A172 (cell line): ENCODE measurements at places on chromosomes 7 and 10. TPM values are rescaled to one million over a fixed set of nuclear protein-coding genes. Genes with fewer than 3 reads are reported as not detected.

AKR1D1 gene
- total RNA-seq: not detected in 2 replicates

AKR1B1 gene
- 83.9 and 97.8 TPM in 2 replicates for total RNA-seq

LIPN gene
- total RNA-seq: not detected in 2 replicates

IFIT1 gene
- total RNA-seq: 21.2 and 22.9 TPM in 2 replicates

PNLIP gene
- not detected in 2 replicates for total RNA-seq

PLXDC2 gene
- total RNA-seq: 7.0 and 21.8 TPM in 2 replicates

HMX3 gene
- not detected in 2 replicates for total RNA-seq

COL17A1 gene
- total RNA-seq: 0.79 and 2.4 TPM in 2 replicates

SPDYE9 gene
- not detected in 2 replicates for total RNA-seq

ASAH2B gene
- total RNA-seq: 3.0 and 3.1 TPM in 2 replicates

RINT1 gene
- total RNA-seq: 17.6 and 24.7 TPM in 2 replicates

EGR2 gene
- total RNA-seq: 0.09 and 0.19 TPM in 2 replicates

BMPER gene
- 0.34 and 0.55 TPM in 2 replicates for total RNA-seq

PDAP1 gene
- 236 and 279 TPM in 2 replicates for total RNA-seq

GPR26 gene
- total RNA-seq: not detected in 2 replicates

CPED1 gene
- 18.0 and 18.4 TPM in 2 replicates for total RNA-seq

STK17A gene
- total RNA-seq: 74.6 and 97.8 TPM in 2 replicates

CNNM1 gene
- total RNA-seq: not detected in 2 replicates

PTF1A gene
- total RNA-seq: not detected in 2 replicates
